ENCODE measurements at places on chromosomes 11 and 22. TPM values are rescaled to one million over a fixed set of nuclear protein-coding genes. Genes with fewer than 3 reads are reported as not detected.

Gene WEE1
- total RNA-seq = 38.0 TPM

DNA sequence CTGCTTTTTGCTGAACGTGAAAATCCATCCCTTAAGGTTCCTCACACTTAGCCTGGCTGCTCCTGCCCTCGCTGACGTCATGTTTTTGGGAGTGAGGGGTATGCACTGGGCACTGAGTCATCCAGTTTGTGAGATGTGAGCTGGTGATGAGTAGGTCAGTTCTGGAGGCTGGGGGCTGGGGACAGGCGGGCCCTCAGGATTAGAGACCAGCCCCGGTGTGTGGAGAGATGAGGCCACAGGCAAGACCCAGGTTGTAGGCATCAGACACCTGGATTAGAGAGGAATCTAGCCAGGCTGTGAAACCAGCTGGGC lies 9.2 kb downstream of the KCNC1 start:
- no peak for DNase-seq

DNA sequence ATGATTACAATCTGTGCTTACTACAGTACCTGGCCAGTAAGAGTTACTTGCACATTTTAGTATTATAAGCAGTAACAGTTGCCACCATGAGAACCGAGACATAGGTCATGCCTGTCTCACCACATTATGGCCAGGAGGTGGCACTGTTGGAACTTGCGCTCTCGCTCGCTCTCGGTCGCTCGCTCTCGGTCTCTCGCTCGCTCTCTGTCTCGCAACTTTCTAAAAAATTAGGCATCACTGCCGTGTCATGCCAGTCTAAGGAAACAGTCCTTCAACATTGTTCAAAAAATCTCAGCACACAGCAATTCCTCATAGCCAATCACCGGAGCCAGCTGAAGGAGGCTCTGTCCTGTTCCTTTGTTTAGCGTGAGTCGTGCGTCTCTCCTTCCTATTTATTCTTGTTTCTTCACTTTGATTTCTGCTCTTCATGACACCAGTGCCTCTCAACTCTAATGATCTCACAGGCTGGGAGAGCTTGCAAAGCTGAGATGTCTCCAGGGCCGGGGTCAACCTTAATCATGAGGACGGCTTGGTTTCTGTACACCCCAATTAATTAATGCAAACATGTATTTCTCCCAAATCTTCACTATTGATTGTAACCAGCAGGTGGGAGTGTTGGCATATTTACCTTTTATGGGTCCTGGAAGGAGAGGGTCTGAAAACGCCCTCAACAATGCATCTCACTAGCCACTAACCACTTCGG lies 6.3 kb upstream of the ADAMTS8 start:
- DNase-seq = peak; percentile 55

- DNase-seq = peak; percentile 47
Measured at GRCh38 chr22:23772649-23773473, at the start of gene MMP11. TSS of gene MMP11 (plus strand) at chr22:23772849. CDS start at chr22:23772871, 22 bp downstream.

GRCh38 chr11:4626207-4627099 lies 10.8 kb upstream of the OR51D1 start:
- DNase-seq = no peak

Gene MICAL2
- 71.4 TPM for total RNA-seq
